ENCODE measurements at places on chromosomes 2 and 18.

- no peak for DNase-seq
Measured at GRCh38 chr2:156333274-156333950, 891 bp upstream of the NR4A2 start.

GRCh38 chr18:42414756-42415454 lies 459.9 kb downstream of the PIK3C3 start:
- DNase-seq = no peak

- no peak for DNase-seq
Measured at GRCh38 chr2:200614249-200614648, 28.4 kb downstream of the AOX1 start.

DNA sequence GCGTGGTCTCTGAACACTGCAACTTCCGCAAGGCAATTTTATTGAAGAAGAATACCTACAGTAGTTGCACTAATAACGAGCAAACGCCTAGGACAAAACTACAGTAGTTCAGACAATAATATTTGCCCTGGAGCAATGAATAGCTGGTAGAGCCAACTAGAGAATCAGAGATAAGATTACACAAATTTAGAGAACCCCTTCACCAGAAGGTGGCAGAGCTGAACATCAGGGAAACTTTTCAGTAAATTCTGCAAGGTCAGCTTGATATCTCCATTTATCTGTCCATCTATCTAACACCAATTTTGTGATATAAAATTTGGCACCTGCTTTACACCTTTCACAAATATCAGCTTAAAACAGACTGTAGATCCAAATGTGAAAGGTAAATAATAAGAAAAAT lies 43.8 kb downstream of the CDH19 start:
- DNase-seq = no peak

DNA sequence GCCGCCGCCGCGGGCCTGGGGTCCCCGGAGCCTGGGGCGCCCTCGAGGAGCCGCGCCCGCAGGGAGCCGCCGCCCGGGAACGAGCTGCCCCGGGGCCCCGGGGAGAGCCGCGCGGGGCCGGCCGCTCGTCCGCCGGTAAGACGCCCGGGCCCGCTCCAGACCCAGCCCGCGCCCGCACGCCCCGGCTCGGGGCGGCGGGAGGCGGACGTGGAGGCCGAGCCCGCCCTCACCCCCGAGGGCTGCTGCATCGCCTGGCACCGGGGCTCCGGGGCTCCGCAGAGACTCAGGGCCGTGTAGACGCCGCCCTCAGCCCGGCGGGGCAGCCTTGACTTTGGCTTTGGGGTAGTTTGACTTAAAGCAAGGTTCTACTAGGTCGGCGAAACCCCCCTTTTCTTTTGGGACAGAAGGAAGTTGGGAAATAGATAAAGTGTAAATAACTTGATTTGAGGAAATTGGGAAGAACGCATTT lies 335 bp downstream of the ERFE start:
- DNase-seq = no peak

DNA sequence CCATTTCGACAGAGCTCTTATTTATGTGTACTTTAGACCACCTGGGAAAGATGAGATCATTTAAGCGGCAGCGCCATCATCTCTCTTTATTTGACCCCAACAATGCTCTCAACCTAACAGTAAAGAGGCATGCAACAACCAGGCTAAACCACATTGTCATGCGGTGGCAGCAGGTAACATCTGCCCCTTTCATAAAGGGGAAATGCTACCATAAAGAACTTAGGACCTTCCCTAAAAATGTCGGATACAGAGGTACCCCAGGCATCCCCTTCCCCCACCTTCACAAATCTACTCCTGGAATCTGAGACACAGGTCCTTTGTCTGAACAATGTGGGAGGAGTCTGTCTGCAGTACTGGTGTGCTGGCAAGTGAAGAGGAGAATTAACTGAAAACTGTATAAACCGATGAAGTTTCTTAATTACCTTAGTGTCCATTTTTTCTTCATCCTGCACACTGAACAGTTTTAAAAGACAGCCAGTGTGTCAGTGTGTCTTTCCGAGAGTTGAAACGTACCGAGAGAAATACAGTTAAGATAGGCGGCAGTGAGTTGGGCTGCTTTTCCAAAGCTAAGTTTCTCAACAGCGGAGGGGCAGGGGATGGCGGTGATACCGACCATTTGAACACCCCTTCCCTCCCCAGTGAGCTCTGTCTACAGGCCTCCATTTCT lies 1.9 kb downstream of the MEX3C start:
- DNase-seq = no peak

GRCh38 chr2:188573453-188573852 lies 281.8 kb downstream of the GULP1 start:
- DNase-seq = no peak
